ENCODE measurements at places on chromosomes 3 and 15.
A peak's percentile ranks its signal among the peaks of the same experiment; 100 is the strongest.

DNA sequence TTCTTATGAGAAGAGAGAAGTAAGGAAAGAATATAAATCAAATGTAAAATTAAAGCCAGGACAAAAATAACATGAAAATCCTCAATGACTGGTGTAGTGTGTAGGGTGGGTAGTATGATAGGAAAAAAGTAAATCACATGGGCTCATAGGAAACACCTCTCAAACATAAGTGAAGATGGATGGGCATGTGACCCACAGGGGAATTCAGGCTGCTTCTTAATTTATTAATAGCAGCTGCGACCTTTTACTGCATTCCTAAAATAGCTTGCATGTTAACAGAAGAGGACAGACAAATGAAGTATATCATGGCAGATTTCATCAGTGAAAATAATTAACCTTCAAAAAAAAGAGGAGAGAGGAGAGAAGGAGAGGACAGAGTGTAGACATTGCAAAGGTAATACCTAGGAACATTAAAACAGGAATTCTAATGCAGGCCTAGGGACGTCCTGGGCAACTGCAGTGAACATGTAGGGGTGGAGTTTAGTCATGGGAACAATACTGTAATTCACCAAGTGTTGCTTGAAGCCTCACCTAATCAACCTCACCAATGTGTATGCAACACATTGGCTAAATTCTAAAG lies 132.9 kb downstream of the KCNMB2 start:
- no peak for DNase-seq

GRCh38 chr15:39462691-39463090 lies 118.2 kb upstream of the THBS1 start:
- no peak for DNase-seq

- no peak for DNase-seq
These were observed 106.3 kb downstream of the STAG1 start for GRCh38 chr3:136645915-136646314.

GRCh38 chr3:178518660-178519396 lies 17.4 kb upstream of the KCNMB2 start:
- DNase-seq = no peak

- peak; percentile 47 for DNase-seq
These were observed at the start of gene FAM98B for GRCh38 chr15:38453971-38454695. TSS of gene FAM98B (plus strand) at chr15:38454127. CDS start at chr15:38454162, 35 bp downstream.

DNA sequence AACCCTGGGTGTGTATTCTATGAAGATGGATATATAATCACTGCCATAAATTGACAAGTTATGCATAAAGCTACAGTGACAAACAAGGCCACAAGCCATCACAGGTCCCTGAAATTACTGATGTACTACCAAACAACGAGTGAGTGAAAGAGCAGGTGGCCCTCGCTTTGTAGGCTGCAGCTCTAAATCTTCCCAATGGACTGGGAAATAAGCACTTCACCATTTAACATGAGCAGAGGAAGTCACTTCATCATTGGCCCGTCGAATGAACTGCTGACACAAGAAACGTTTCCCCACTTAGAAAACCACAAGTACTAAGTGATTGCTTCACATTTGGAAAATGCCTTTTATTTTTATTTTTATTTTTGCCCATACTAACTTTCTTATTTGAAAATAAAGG lies 218.0 kb downstream of the ZNF385D start:
- DNase-seq = no peak

- no peak for DNase-seq
These were observed 726.6 kb upstream of the NAALADL2 start for GRCh38 chr3:174132421-174133042.

- no peak for DNase-seq
These were observed 309.4 kb downstream of the PLCL2 start for GRCh38 chr3:17194116-17194515.

- DNase-seq = peak; percentile 82
These were observed 135.8 kb upstream of the RORA start for GRCh38 chr15:61364871-61365270.

DNA sequence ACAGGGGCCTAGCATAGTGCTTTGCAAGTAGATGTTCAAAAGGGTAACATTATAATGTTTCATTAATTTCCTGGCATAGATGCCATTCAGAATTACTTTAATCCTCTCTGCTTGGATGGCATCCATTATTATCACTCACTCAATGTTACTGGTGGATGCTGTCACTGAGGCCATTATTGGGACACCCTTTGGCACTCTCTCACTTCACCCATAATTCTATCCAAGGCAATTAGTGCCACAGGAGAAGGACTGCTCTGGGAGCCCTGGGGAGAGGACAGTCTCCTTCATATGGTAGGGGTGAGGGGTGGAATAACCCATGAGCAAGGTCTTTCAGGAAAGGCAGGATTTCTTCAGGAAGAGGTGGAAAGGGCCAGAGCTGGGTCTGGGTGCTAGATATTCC lies 28.7 kb upstream of the SLC28A1 start:
- no peak for DNase-seq
